ENCODE measurements at places on chromosomes 4 and X.

DNA sequence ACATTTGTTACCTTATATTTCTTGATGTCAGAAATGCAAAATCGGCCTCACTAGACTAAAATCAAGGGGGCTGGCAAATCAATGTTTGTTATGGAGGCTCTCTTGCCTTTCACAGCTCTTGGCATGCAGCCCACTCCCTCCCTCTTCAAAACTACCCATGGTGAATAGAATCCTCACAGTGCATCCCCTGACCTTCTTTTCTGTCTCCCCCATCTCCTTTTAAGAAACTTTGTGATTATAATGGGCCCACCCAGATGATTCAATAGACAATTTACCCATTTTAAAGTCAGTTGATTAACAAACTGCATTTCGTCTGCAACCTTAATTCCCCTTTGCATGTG, 184.0 kb downstream of the PCDH7 start:
- no peak for DNase-seq

DNA sequence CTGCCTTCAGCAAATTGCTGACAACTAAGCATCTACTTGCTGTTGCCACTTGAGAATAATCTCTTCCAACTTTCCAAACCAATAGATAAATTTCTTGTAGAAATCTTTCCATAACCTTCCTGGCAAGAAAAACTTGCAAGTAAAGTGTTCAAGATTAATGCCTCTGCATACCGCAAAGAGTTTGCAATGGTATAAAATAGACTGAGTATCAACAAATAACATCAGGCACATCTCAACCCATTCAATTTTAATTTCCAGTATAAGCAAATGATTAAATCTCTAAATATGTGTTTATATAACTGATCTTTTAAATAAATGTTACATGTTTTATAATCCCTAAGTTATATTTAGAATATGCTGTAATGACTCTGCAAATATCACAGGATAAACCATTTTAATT, 275.2 kb upstream of the AGA start:
- no peak for DNase-seq

DNA sequence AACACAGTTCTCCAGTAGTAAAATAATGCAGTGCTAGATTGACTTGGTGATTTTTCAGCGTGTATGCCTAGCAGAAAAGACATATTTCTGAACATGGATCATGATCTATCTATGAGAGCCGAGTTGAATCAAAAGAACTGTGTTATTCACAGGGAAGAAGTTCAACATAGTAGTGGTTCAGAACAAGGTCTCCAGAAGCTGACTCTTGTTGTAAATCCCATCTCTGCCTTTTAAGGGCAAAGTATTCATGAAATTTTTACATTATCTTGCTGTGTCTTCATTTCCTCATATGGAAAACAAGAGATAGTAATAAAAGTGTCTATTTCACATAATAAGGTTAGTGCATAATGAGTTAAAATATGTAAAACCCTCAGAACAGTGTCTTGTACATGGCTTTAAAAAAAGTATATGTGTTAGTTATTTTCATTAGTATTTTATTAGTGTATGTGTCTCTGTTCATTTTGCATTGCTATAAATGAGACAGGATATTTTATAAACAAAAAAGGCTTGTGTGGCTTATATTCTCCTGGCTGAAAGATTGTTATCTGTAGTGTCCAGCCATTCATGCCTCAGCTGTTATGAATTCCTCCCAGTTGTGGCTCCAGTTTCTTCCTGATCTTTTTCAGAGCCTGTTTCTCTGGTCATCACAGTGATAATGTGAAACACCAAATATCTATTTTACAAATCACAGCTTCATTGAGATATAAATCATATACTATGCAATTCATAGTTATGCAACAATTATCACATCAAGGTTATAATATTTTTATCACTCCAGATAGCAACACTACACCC, 1351.2 kb downstream of the STIM2 start:
- DNase-seq, result no peak

GRCh38 chrX:101206471-101206870, 13.1 kb upstream of the DRP2 start:
- DNase-seq, result peak; percentile 25

DNA sequence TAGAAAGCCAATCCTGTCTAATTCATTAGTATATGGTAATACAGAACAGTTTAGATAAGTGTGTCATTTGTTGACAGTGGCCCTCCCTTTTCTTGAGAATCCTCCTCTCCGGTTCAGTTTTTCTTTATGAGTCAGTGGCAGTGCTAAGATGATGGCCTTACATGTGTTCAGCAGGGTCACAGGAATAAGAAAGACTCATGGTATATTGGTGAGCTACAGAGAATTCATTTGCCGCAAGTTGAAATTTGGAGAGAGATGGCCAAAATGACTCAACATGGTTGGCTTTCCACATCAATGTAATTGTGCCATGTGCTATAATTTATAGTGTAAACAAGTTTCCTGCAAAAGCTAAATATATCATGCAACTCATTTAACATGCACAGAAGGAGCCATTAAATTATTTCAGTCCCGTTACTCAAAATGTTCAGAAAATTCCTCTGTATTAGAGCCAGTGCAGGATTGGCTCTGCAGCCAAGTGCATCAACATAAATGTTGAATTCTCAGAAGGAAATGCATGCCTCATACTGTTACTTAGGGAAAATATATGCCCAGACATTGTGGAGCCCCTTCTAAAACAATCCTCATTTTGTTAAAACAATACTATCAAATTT, 374.3 kb downstream of the AFF2 start:
- DNase-seq, result no peak

GRCh38 chrX:153931151-153931550, 3.7 kb downstream of the NAA10 start:
- DNase-seq, result no peak

- no peak for DNase-seq
Measured at GRCh38 chr4:94814237-94814636, 56.5 kb downstream of the BMPR1B start.

DNA sequence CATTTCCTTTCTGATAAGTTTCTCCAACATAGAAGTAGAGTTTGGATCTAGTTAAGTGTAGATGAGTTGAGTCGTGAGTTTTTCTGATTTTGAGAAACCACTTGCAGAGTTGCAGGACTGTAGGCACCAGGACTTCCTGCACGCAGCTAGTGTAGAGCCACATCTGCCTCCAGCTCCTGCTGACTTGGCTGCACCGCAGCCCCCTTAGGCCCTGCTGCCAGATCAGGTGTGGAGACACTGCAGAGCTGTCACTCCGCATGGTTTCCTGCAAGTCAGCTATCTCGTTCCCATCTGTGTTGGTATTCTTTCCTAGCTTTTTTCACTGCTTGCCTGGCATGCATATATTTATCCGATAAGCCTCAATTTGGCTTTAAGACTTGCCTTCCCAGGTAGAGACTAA, 48.9 kb downstream of the PCDH7 start:
- no peak for DNase-seq

DNA sequence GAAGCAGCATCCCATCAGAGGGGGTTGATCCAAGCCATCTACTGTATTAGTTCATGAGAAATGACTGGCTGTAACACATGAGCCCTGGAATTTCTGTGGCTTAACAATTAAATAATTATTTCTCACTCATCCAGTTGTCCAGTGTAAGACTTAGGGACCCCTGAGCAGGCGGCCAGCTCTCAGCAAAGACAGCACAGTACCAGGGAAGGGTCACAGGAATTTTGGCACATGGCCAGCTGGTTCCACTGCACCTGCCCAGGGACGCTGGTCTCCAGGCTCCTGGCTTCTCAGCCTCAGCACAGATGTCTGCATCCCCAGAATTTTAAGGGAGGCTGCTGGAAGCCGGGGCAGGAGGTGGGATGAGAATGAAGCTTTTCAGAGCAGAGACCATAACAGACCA, 93.7 kb upstream of the DHRSX start:
- no peak for DNase-seq

DNA sequence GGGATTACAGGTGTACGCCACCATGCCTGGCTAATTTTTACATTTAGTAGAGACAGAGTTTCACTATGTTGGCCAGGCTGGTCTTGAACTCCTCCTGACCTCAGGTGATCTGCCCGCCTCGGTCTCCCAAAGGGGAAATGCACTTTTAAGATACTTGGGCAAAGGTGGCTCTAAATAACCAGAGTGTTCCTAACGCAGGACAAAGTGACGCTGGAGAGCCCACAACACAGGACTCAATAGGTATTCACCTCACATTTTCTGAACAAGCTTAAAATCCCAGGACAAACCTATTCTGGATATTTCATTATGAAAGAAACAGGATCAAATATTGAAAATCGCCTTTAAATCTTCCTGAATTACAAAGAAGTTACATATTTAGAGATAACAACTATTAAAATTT, 69.0 kb downstream of the WDFY3 start:
- DNase-seq, result no peak

GRCh38 chr4:169682372-169683047, 62.1 kb downstream of the CLCN3 start:
- no peak for DNase-seq

GRCh38 chrX:72536542-72536941, 36.1 kb downstream of the HDAC8 start:
- peak; percentile 17 for DNase-seq

DNA sequence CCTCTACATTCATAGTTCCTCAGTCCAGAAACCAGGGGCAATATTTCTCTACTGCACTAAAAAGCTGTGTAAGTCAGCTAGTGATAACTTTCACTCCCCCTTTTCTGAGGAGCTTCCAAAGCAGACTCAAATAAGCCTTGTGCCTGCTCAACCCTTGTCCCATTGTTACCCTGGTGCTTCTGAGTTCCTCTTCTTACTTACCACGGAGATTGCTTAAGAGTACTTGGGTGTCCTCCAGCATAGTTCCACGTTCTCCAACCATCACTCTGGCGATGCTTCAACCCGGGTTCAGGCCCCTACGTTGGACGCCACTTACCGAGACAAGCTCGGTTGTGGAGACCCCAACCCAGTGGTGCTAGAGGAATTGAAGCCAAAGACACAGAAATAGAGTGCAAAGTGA, 71.6 kb downstream of the ADAM29 start:
- no peak for DNase-seq

DNA sequence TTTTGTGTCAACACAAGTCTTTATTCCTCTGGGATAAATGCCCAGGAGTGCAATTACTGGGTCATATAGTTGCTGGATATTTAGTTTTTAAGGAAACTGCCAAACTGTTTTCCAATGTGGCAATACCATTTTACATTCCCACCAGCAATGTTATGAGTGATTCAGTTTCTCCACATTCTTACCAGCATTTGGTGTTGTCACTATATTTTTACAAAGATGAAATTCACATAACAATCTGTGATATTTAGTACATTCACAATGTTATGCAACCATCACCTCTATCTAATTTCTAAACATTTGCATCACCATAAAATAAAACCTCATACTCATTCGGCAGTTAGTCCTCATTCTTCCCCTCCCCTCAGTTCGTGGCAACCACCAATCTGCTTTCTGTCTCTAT, 75.0 kb downstream of the MAMLD1 start:
- DNase-seq, result no peak

DNA sequence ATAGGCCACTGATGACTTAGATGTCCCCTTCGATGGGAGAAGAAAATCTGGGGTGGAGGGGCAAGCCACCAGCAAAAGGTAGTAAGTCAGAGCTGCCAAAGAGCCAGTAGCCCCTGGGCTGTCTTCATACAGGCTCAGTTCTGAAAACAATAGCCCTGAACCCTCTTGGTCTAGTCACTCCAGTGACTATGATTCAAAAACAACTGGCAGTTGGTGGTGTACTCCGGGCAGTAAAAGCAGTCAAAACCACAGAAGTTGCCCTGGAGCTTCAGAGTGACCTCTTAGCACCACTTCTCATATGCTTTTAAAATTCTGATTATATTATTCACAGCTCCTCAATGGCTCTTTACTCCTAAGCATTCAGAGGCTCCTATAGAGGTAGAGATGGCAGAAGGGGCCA, 164.3 kb upstream of the MAMLD1 start:
- no peak for DNase-seq

GRCh38 chr4:123976819-123977218, 580.2 kb downstream of the SPRY1 start:
- no peak for DNase-seq

DNA sequence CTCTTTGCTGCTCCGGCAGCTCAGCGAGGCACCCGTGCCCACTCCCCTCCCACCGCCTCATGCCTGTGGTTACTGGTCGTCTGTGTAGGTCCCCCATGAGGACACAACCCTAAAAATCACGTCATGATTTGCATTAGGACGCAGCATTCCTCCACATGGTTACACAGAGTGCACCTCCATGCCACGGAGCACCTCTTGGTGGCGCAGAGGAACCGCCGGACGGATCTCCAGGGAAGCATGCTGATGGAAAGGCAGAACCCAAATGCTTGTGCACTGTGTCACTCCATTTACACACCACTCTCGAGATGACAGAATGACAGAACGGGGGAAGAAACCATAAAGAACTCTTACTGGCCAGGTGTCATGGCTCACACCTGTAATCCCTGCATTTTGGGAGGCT, 22.4 kb downstream of the FAM53A start:
- DNase-seq, result no peak

DNA sequence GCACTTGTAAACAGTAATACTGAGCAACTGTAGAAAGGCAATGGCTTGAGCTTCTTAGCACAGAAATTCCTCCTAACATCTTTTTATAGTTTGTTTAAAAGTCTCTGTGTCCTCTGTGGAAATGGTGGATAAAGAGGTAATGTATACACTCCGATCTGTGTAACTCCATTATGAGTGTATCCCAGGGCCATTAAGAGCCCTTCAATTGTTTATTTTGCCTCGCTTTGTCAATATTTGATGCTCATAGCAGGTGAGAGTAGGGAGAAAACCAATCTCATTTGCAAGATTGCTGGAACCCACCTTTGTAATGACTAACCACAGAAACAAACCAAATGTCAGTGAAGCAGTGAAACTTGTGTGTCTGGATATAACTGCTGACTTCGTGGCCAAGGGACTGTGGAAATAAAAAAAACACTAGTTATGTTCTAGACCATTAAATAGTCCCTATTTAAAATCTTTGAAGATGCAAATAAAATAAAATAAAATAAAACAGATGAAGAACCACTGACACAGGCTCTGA, 598.2 kb upstream of the BOD1L1 start:
- peak; percentile 97 for DNase-seq

- peak; percentile 36 for DNase-seq
Measured at GRCh38 chr4:141132072-141132708, 1.1 kb downstream of the RNF150 start.

- no peak for DNase-seq
Measured at GRCh38 chr4:88212253-88212561, 53.8 kb upstream of the ABCG2 start.

- no peak for DNase-seq
Measured at GRCh38 chrX:28586286-28586685, 960 bp upstream of the IL1RAPL1 start.

DNA sequence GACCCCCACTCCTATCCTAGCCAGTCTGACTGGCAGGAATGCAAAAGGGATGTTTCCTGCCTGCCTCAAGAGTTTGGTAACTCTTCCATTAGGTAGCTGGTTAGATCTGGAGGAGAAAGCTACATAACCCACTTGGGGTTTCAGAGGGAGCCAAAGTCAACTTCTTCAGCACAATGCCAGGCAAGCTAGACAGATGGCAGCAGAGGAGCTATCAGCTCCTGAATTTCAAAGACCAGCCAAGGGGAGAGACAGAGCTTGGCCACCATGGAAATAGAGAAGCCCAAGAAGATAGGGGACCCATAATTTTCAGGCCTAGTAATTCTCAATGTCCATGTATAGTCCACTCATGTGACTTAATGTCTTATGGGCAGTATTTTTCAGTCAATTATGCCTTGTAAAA, 56.4 kb downstream of the PGRMC1 start:
- no peak for DNase-seq

GRCh38 chrX:64976673-64977040, 407 bp upstream of the ZC4H2 start:
- no peak for DNase-seq

GRCh38 chrX:134374294-134374693, 85.7 kb upstream of the HPRT1 start:
- peak; percentile 4 for DNase-seq
